ENCODE measurements at places on chromosomes 6 and 20.

DNA sequence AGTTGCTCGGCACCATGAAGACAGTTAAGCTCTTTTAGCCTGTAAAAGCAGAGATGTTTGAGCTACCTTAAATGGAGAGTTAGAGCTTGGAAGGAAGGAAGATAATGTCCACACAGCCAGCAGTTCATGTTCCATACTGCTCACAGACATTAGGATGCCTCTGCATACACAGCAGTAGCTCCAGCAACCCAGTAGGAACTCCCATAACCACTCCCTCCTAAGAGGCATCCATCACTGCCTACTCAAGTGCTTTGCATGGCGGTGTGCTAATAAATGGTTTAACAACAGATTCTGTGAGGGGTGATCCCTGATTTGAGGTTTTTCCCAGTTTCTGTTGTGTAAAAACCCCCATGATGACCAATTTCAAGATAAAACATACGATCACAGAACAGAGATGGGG, 286.4 kb downstream of the HACE1 start:
- H3K27ac ChIP-seq = no peak overlapping the region
- no peak for DNase-seq

- H3K36me3 ChIP-seq = no peaks in the 10 kb centered on the region
- no peaks in the 10 kb centered on the region for H3K27me3 ChIP-seq
- H3K27ac ChIP-seq = no peak overlapping the region
- H3K4me3 ChIP-seq = no peak overlapping the region
- DNase-seq = no peak
- H3K4me1 ChIP-seq = no peaks in the 10 kb centered on the region
Observed at GRCh38 chr6:81241126-81242041, 511.1 kb downstream of the TENT5A start.

DNA sequence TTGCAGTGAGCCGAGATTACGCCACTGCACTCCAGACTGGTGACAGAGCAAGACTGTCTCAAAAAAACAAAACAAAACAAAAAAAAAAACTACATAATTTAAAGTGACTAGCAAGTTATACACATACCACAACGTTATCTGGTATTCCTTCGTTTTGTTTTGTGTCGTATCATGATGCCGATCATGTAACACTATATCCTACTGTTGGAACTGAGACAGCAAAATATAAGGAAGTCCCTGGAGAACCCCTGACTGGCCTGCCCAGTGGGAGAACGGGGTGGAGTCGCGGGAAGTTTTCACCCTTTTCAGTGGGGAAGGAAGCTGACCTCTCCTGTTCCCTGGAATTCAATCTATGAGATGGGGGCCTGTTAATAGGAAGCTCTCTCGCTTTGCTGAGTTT, 15.1 kb downstream of the SOX4 start:
- H3K27me3 ChIP-seq = peaks cover 19% of the 10 kb centered on the region
- H3K4me3 ChIP-seq = no peak overlapping the region
- H3K4me1 ChIP-seq = no peaks in the 10 kb centered on the region
- H3K36me3 ChIP-seq = no peaks in the 10 kb centered on the region
- no peak overlapping the region for H3K27ac ChIP-seq

GRCh38 chr6:129680633-129681032, 29.3 kb downstream of the ARHGAP18 start:
- no peaks in the 10 kb centered on the region for H3K27me3 ChIP-seq
- peak overlapping the region; percentile 55 for H3K27ac ChIP-seq
- DNase-seq = no peak
- H3K4me3 ChIP-seq = no peak overlapping the region
- peaks cover 41% of the 10 kb centered on the region for H3K4me1 ChIP-seq

GRCh38 chr6:34022873-34023255, 123.0 kb downstream of the GRM4 start:
- H3K27ac ChIP-seq = no peak overlapping the region
- peaks cover 48% of the 10 kb centered on the region for H3K27me3 ChIP-seq
- H3K4me3 ChIP-seq = no peak overlapping the region
- no peak for DNase-seq
- H3K4me1 ChIP-seq = no peaks in the 10 kb centered on the region

DNA sequence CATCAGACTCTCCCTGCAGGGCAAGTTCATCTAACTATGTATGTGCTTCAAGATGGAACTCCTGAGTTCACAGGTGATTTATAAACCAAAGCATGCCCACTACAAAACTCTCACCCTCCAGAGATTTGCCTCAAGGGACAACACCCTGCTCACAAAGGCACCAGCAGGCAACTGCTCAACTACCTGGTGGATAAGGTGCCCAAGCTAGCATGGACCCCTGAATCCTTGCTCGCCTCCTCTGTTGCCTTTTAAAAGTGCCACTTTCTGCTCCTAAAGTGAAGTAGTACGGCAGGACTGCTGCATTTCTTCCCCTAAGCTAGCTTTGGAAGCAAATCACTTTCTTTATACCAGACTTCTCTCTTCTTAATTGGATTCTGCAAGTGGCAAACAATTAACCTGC, 1.2 kb downstream of the LPA start:
- no peaks in the 10 kb centered on the region for H3K4me1 ChIP-seq
- no peak overlapping the region for H3K4me3 ChIP-seq
- H3K27me3 ChIP-seq = peaks cover 33% of the 10 kb centered on the region

DNA sequence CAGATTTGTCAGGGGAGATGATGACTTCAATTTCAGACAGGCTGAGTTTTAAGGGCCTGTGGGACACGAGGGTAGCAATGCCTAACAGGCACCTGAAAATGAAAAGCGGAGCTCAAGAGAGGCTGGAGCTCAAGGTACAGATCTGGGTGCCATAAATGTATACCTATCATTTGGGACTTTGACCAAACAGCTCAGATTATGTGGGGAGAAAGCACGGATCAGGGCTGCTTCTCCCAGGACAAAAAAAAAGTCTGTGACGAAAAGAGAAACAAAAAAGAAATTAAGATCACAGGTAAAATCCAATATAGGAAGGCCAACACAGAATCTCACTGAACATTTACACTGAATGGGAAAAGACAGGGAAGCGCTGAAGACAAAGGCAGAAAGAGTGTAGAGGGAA, 1.9 kb downstream of the PRELID3B start:
- peak overlapping the region; percentile 35 for H3K27ac ChIP-seq
- H3K4me1 ChIP-seq = peaks cover 41% of the 10 kb centered on the region
- H3K27me3 ChIP-seq = no peaks in the 10 kb centered on the region
- H3K4me3 ChIP-seq = peak overlapping the region; percentile 89
- no peak for DNase-seq

DNA sequence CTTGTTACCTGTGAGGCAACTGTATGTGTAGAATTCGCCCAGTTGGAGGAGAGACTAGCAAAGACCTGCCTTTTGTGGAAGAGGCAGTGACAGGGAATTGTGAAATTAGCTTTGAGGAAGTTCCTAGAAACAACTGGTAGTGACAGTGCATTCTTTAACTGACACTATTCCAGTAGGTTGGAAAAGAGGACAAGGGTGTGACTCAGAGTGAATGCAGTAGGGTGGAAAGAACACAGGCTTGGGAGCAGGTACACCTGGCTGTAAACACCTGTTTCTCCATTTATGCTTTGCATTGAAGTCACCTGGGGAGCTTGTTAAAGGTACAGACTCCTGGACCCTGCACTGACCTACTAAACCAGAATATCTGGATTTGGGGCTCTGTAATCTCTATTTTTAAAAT, 295.7 kb downstream of the PHACTR1 start:
- DNase-seq = no peak
- H3K36me3 ChIP-seq = no peaks in the 10 kb centered on the region
- peaks cover 4% of the 10 kb centered on the region for H3K4me1 ChIP-seq
- peaks cover 70% of the 10 kb centered on the region for H3K27me3 ChIP-seq
- H3K27ac ChIP-seq = no peak overlapping the region

DNA sequence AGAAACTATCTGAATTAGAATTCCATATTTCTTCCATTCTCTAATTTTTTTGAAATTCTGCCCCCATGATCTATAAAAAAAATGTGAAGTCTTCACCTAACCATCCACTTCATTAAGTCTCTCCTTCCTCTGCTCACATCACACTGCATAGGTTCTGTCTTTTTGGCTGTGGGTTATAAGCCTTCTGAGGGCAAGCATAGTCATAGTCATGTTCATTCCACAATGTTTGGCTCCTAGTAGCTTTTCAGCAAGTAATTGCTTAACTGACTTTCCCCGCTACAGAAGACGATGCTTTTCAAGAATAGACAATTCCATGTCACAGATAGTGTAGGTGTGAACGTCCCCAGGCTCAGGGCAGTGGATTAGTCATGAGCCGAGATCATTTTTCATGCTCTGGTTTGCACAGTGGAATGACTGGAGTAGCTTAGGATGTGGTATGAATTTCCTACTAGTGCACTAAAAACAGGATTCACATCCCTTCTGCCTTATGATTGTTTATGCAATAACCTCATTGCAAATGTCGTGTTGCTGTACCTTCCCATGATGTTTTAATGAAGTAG, 29.1 kb downstream of the WRNIP1 start:
- H3K27ac ChIP-seq = peak overlapping the region; percentile 62
- no peak for DNase-seq
- H3K27me3 ChIP-seq = no peaks in the 10 kb centered on the region
- H3K4me3 ChIP-seq = peak overlapping the region; percentile 61
- peaks cover 3% of the 10 kb centered on the region for H3K36me3 ChIP-seq
- H3K4me1 ChIP-seq = peaks cover 25% of the 10 kb centered on the region

DNA sequence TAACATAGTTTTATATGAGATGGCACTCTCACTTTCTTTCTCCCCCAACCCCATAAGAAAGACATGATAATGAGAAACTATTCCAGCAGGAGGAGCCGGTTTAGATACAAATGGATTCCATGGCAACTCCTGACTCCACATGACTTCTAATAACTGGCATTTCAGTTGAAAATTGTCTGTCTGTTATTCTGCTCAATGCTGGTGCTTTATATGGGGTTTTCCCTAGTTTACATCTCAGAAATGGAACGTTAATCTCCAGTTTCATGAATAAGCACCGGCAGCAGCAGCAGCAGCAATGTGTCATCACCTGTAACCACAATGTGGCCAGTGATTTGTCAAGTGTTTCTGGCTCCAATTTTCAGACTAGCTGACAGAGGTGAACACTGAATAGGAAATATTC, 8.0 kb upstream of the SIM1 start:
- peaks cover 4% of the 10 kb centered on the region for H3K36me3 ChIP-seq
- DNase-seq = no peak
- H3K27ac ChIP-seq = no peak overlapping the region

DNA sequence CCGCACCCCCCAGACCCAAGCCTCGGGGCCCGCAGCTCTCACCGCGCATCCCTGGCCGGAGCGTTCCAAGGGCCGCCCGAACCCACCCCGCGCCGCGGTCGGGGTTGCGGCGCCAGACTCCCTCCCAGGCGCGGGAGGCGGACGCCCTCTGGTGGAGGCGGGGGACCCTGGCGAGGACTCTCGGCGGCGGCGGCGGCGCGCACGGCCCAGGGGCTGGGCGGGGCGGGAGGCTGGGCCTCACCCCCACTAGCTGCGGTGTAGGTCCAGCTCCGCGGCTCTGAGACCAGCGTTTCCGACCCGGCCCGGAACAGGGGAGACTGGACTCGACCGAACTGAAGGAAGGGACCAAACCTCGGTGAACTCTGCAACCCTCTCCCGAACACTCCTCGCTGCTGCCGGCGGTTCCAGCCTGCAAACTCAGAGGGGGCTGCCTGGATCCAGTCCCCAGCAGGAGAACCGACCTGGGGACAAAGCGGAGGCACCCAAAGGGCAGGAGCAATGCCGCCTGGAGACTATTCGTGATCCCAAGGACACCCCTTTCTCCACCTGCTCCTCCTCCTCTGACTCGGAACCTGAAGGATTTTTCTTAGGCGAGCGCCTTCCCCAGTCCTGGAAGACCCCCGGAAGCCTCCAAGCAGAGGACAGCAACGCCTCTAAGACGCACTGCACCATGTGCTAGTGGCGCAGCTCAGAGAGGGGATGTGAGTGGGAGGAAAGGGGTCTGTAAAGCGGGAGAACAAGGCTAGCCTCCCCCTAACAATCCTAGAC, 859 bp upstream of the TOMM6 start:
- H3K4me3 ChIP-seq = peak overlapping the region; percentile 95
- peak overlapping the region; percentile 95 for H3K27ac ChIP-seq
- H3K27me3 ChIP-seq = no peaks in the 10 kb centered on the region
- DNase-seq = peak; percentile 86
- H3K36me3 ChIP-seq = peaks cover 44% of the 10 kb centered on the region

GRCh38 chr6:112359863-112360262, 12.7 kb downstream of the RFPL4B start:
- no peaks in the 10 kb centered on the region for H3K36me3 ChIP-seq
- H3K27ac ChIP-seq = no peak overlapping the region
- no peak for DNase-seq
- no peaks in the 10 kb centered on the region for H3K4me1 ChIP-seq
- peaks cover 55% of the 10 kb centered on the region for H3K27me3 ChIP-seq

DNA sequence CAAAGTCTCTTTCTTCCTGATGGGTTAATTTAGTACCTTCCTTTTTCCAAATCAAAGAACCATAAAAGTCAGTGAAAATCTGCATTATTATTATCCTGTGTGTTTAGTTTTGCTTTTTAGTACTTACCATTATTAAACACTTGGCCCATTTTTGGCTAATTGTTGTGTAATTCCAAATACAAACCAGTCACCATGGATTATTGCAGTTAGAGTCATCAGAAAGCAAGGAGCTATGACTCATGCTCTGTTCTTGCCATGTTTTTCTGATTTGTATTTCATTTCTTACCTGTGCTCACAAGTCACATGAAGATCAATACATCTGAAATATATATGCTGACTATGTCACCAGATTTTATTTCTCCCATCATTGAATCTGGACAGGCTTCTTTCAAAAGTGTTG, 31.3 kb downstream of the SLC22A3 start:
- H3K36me3 ChIP-seq = no peaks in the 10 kb centered on the region
- no peak overlapping the region for H3K27ac ChIP-seq
- H3K27me3 ChIP-seq = peaks cover 8% of the 10 kb centered on the region
- no peak overlapping the region for H3K4me3 ChIP-seq
- H3K4me1 ChIP-seq = no peaks in the 10 kb centered on the region
- DNase-seq = no peak

All from effector memory CD8-positive, alpha-beta T cell (primary cell).